HFF-Myc (cell line): ENCODE measurements at places on chromosomes 11 and 22.

DNA sequence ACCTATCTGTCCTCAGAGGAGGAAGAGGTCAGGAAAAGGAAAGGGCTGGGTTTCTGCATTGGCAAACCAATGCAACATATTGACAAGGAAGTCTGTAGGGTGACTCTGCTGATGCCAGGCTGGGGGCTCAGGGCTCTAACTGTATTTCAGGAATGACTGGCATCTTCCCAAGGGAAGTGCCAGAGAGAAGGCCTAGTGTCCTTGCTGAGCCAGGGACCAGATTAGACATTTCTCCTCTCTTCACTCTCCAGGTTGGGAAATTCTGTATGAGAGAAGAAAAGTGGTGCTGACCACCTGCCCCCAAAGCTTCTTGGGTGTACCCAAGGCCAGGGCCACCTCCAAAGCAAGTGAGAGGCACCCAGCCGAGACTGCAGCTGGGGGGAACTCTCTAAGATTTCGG is 27.2 kb downstream of the GRIK4 start:
- no peak for DNase-seq

GRCh38 chr22:24361976-24362646 is 65.3 kb upstream of the ADORA2A start:
- no peak for DNase-seq

GRCh38 chr11:44823006-44823405 is 96.2 kb downstream of the TSPAN18 start:
- DNase-seq = no peak

DNA sequence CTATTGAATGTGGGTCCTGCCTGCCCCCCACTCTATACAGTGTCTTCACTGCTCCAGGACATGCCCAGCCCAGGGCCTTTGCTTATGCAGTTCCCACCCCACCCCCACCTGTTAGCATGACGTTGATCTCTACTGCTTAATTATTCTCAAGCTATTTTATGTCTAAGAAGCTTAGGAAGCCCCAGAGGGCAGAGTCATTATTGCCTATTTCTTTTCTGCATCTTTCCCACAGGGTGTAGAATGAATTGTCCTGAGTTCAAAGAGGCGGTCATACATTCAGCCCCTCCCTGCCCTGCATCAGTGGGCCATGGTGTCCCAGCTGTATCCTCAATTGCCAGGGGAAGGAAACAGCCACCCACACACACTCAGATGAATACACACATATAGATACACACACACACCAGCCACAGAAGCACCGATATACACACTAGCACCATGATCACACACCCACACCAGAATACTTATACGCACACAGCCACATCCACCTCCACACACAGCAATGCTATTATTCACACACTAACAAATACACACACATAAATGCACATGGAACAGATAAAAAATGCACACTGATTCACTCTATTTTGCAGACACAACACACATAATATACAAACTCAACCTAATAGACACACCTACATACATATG is 1.5 kb downstream of the PDE2A start:
- DNase-seq = no peak

GRCh38 chr11:84497981-84498411 is 1129.1 kb downstream of the DLG2 start:
- DNase-seq = no peak
